ENCODE measurements at places on chromosomes 13 and 19.

GRCh38 chr19:18428173-18428786, 9.1 kb downstream of the SSBP4 start:
- no peak for DNase-seq

- no peak for DNase-seq
Observed at GRCh38 chr13:105016266-105016665, 1519.2 kb downstream of the EFNB2 start.

- DNase-seq = no peak
Observed at GRCh38 chr13:37613236-37613635, 14.7 kb upstream of the POSTN start.

- no peak for DNase-seq
Observed at GRCh38 chr13:65026505-65026904, 2203.6 kb downstream of the PCDH9 start.

All from right lung (tissue), 10 donors.